ENCODE measurements at places on chromosomes 6 and 20.
A peak's percentile ranks its signal among the peaks of the same experiment; 100 is the strongest.

DNA sequence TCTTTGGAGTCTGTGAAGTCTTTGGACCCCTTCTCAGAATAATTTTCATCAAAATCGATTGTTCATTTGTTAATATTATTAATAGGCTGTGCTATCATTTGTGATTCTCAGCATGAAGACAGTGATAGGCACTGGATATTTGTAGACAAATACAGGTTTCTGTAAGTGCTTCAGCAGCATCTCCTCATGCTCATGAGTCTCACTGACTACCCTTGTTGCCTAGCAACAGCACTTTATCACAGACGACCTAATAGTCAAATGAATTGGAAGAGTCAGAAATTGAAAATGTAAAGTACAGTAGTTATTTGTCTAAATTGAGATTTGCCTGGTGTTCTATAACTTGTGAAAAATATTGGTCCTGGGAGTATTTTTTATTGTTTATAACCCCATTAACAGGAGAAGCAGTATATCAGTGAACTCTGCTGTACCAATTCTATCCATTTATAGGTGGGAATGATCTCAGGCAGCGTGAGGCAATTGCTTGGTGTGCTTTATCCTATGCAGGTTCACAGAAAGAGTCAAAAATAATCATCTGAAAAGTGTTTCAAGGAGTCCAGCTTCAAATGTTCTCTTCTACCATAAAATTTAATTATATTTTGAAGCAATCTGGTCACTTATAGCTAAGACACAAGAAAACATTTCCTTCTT is 684.6 kb downstream of the RFPL4B start:
- DNase-seq: no peak

GRCh38 chr6:1145768-1146218 is 166.1 kb upstream of the FOXQ1 start:
- no peak for DNase-seq

GRCh38 chr6:11921017-11921438 is 91.1 kb upstream of the HIVEP1 start:
- DNase-seq: no peak

DNA sequence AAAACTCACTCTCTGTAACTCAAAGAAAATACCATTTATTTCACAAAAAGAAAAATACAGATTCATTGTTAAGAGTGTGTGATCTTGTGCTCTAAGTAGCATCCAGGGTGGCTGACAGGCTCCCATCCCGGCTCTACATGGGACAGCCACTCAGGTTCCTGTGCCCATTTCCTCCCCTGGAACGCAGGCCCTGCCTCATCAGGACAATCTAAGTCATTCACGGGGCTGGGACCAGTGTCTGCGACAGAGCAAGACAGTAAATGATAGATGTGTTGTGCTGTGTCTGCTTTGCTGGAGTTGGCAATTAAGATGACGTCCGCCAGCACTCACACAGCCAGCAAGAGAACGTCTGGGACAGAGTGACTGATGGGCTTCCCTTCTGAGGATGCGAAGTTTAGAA is 6.9 kb upstream of the FAM209A start:
- DNase-seq: no peak

DNA sequence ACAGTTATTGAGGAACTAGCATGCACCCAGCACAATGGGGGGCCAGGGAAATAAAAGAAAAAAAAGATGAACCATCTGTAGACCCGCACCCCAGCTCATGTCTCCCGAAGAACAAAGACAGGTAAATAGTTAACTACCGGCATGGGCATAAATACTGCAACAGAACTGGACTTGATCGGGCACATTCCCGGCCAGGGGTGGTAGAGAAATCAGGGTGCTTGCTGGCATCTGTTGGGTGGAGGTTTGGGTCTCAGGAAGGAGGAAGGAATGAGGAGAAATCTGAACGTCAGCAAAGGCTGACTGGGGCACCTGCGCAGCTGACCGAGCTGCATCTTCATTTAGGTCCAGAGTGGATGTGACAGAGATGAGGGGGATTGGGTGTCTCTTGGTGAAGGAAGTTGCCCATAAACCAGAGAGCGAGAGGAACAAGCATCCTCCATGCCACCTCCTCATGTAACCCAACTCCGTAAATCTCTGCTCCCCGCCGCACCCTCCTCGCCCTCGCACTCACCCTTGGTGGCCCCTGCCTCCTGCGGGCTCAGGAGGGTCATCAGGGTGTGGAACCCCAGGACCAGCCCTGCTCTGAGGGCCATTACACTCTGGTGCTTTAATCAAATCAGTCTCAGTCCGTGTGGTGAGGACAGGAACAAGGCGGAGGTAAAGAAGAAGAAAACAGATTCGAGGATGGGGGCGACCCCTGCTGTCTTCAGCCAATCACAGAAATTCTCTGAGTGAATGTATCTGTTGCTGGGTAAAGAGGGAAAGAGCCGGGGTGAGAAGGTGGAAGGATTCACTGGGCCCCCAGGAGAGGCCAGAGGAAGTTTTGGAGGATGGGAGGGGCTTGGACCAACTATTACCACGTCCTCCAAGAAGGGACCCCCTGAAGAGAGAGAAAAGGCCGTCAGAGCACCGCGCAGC is at the start of gene HLA-DOA:
Gene HLA-DOA, minus strand, starts transcription at position 648 of the 918 bp plus-strand sequence.
- peak; percentile 39 for DNase-seq

- no peak for DNase-seq
Observed at GRCh38 chr6:160337301-160337700, 10.9 kb upstream of the SLC22A3 start.

DNA sequence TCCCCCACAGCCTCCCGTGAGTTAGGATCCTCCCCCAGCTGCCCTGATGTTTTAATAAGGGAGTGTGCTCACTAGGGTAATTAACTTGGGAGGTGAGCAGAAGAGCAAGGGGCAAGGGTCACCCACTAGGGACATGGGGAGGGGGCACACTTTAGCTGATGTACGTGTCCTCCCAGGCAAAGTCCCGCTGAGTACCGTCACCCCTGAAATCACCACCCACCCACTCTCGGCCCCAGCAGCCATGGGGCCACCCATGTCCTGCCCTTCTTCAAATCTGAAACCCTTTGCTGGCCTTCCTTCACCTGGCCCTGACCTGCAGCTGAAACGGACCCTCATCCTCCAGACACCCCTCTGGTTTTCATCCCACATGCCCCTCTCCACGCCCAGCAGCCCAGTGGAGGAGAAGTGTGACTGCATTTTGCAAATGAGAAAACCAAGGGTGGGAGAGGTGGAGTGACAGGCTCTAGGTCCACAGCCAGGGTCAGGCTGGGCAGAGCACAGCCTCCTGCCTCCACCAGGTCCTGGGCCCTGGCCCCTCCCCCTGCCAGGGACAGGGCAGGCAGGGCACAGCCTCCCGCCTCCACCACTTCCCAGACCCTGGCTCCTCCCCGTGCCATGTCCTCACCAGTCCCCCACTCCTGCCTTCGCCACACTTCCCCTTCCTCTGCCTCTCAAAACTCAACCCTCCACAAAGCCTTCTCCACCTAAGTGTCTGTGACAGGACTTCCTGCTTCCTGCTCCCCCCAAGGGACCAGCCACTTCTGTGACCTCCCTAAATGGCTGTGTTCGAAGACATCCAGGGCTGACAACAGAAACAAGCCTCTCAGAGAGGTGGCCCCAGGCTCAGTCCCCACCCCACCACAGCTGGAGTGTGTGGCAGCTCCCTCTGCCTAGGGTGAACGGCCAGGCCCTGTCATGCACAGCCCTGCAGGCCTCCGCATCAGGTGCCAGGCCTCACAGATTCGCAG is 15.1 kb downstream of the ACSS1 start:
- peak; percentile 71 for DNase-seq

DNA sequence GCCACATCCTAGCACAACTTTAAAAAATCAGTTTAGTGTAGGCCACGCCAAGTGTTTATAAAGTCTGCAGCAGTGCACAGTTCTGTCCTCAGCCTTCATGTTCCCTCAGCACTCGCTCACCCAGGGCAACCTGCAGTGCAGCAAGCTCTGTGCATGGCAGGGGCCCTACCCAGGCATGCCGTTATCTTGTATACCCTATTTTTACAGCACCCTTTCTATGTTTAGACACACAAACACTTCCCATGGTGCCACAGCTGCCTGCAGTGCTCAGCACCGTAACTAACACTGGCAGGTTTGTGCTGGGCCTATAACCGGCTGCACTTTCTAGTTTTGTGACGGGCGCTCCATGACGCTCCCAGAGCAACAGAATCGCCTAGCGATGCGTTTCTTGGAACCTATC is 43.8 kb downstream of the ZBTB46 start:
- DNase-seq: no peak

DNA sequence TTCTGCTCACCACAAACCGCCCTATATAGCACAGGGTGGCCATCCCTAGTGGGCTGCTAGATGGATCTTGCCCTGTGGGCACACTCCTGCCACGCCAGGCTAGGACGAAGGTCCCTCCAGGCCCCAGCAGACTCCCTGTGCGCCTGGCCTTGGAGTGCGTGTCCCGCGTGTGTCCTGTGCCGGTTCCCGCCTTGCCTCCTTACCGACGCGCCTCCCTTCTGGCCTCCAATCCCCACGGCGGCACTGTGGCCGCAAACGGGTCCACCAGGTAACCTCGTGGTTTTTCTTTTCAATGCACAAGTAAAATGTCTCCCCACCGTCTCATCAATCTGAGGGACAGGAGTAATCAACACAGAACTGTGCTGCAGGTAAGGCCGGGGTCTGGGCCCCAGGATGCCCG is 133.8 kb upstream of the PHACTR3 start:
- DNase-seq: no peak

DNA sequence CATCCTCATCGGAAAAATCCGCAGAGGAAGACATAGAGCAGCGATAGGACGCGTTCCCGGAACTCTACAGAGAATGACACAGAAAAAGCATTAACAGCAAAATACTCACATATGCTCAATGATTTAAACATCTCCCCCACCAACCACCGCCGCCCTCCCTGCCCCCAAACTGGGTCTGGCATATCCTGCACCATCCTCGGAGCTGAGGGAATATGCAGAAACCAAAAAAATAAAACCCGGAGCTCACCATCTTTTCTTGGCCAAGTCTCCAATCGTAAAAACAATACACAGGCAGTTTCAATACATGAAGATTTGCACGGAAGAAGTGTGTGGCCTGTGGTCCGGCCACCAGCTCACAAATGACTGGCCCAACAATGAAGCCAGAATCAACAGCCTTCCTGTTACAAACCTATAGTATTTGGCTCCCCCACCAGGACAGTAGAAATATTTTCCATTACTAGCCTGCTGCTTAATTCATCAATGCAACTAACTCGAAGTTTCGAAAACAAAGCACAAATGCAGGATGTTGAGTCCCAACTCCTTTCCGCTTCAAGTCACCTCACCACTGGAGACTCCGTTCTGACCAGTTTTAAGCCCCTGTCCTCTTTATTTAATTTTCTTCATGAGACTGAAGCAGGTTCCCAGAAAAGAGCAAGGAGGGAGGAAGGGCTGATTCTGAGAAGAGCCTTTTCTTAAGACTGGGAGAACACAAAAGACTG is 103.2 kb upstream of the BEND6 start:
- peak; percentile 5 for DNase-seq

- DNase-seq: no peak
Observed at GRCh38 chr6:37602346-37602745, 95.3 kb downstream of the MDGA1 start.

GRCh38 chr20:31679357-31680285 is 41.9 kb downstream of the COX4I2 start:
- no peak for DNase-seq

DNA sequence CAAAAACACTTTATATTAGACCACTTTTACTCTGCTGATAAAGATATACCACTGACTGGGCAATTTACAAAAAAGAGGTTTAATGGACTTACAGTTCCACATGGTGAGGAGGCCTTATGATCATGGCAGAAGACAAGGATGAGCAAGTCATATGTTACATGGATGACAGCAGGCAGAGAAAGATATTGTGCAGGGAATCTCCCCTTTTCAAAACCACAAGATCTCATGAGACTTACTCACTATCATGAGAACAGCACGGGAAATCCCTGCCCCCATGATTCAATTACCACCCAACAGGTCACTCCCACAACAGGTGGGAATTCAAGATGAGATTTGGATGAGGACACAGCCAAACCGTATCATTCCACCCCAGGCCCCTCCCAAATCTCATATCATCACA is 1383.8 kb upstream of the MAP3K7 start:
- no peak for DNase-seq

- DNase-seq: peak; percentile 55
Observed at GRCh38 chr6:158938811-158939254, 61.2 kb downstream of the RSPH3 start.

DNA sequence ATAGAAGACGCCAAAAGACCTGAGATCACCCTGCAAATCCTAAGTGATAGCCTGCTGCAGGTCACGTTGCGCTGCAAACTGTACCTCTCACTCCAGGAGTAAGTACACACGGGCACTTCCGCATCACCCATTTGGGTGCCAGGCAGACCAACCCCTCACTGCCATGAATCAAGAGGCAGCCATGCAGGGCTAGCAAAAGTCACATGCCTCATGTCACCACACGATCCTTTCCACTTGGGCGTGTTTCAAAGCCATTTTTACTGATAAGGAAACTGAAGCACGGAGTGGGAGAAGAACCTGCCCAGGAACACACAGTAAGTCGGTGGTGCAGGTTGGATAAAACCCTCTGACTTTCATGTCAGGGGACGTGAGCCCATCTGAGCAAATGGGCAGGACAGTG is 37.0 kb downstream of the BPIFB1 start:
- DNase-seq: no peak

DNA sequence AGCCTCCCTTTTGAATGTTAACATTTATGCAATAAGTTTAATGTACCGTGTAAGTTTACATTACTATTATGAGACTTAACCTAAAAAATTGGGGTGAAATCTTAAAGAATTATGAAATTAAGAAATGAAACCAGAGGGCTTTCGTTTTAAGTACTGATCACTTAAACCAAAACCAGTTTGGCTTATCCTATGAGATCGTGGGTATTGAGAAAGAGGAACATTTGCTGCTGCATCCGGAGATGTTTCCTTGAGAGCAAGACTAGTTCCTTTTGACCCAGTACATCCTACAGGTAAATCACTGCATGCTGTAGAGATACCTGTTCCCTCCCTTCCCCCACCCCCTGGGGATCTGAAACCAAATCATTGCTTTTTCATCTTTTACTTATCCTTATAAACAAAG is 201.3 kb downstream of the ESR1 start:
- no peak for DNase-seq

GRCh38 chr6:154605178-154605881 is 94.8 kb upstream of the CNKSR3 start:
- DNase-seq: peak; percentile 12

DNA sequence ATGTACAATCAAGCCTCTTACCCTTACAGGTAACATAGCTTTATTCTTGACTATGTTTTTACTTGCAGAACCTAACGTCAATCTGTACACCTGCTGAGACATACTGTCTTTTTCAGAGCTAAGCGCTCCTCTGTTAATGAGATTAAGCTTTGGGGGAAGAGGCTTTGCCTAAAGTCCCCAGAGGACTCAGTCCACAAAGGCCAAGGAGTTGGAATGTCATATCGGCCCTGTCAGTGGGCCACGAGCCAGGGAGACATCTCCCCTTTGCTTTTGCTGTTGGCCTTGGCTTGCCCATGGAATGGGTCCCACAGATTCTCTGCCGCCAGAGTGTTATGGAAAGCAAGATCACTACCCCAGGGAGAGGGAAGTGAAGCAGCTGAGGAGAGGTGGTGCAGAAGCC is 64.1 kb upstream of the SOX4 start:
- DNase-seq: no peak

GRCh38 chr6:111736005-111736608 is 130.4 kb upstream of the TRAF3IP2 start:
- no peak for DNase-seq

All from CD4-positive, alpha-beta T cell treated with Interleukin-17A for 4 hours (primary cell).